Stimulated activated CD4-positive, alpha-beta T cell treated with anti-CD3 and anti-CD28 coated beads, Interleukin-12 subunit alpha, Interleukin-12 subunit beta, amount 100 ng/mL, for 4 hours (primary cell): ENCODE measurements at places on chromosomes 6 and 20.

DNA sequence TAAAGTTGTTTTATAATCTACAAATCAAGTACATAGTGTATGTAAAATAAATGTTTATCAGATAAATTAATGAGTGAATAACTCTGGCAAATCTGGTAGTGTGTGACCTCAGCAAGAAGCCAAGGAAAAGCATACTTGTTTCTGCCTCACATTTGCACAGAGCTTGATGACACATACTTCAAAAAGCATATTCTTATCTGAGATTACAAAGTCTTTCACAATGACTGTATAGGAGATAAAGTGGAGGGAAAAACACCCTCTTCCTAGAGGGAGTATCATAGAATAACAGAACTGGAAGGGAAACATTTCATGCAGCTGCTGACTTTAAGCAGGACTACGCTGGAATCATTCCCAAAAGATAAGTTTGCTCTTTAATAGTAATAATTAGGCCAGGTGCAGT, 28.1 kb upstream of the AKAP7 start:
- DNase-seq: no peak

DNA sequence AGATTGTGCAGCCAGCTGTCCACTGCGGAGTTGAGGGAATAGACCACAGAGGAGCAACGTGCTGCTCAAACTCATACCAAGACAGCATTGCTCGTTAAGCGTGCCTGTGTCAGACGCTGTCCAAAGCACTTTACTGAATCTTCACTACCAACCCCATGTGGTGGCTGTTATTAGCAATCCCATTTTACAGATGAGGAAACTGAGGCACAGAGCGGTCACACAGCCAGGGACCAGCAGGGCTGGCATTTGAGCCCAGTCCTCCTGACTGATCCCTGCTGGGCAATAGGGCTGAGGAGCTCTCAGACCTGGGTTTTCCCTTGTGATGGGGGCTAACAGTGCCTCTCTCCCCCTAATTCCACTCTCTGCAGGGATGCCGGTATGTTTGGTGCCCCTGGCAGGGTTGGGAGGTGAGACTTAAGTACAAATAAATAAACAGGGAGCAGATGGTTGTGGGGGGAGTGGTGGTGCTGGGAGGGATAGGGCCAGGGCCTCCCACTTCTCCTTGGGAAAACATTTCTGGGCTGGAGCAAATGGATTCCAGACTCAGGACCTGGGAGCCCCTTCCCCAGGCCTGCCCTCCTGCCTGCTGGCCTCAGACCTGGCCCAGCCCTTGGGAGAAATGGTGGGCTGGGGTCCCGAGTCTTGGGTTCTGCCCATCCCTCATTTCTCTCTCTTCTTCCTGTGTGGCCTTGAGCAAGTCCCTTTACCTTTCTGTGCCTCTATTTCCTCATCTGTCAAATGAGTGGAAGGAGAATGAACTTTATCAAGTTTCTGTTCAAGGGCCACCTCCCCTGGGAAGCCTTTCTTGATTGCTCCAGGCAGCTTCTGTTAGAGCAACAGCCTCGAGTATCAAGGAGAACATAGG, 17.7 kb downstream of the SRXN1 start:
- DNase-seq: no peak

DNA sequence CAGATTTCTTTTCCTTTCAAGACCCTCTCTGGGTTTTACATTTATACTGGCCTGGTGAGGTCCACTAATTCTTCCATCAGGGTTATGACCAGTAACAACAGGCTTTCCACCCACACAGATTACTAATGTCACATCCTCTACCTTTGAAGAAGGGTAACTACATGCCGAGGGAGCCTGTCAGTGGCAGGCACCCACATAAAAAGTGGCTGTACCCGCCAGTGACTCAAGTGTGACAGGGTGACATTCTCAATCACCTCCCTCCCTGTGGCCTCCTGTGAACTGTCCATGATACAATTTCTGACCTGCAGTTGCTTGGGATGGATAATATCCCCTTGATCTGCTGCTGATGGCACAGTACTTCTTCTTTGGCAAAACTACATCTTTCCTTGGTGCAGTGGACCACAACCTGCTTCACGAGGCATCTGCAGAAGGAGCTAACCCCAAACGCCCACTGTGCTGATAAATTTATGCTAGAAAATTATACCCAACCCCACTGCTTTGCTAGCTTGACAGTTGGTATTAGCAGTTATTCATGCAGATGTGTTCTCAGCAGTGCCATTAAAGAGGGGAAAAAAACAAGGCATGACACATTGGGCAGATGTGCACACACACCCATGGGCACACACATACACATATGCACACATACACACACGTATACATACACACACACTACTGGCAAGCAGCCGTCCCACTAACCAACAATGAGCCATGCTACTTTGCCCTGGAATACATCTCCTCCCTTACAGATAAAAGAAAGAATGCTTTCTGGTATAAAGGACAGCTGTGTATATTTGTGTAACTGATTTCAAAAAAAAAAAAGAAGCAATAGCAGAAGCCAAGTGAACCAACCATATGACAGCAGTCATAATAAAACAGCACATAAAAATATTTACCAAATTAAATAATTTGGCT, 20.8 kb downstream of the GFOD1 start:
- DNase-seq: no peak

- no peak for DNase-seq
These were observed 185 bp upstream of the TNFRSF6B start for GRCh38 chr20:63696306-63696627.

DNA sequence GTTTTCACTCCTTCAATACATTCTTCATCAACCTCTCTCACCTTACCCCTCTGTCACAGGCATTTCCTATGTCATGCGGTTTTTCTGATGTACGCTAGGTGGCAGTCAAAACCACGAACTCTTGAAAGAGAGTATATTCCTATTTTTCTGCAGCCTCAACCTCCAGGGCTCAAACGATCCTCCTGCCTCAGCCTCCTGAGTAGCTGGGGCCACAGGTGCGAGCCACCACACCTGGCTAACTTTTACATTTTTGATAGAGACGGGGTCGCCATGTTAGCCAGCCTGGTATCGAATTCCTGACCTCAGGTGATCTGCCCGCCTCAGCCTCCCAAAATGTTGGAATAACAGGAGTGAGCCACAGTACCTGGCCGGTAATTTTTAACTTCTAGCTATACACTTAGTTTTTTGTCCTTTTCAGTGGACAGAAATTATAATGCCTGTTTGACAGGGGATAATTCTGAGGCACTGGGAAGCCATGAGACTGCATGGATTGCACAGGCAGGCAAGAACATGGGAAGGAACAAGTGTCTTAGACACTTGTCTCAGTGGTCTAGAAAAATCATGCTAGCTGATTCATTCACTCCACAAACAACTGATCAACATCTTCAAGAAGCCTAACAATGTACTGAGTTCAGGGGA, 22.5 kb upstream of the HFE start:
- peak; percentile 4 for DNase-seq

DNA sequence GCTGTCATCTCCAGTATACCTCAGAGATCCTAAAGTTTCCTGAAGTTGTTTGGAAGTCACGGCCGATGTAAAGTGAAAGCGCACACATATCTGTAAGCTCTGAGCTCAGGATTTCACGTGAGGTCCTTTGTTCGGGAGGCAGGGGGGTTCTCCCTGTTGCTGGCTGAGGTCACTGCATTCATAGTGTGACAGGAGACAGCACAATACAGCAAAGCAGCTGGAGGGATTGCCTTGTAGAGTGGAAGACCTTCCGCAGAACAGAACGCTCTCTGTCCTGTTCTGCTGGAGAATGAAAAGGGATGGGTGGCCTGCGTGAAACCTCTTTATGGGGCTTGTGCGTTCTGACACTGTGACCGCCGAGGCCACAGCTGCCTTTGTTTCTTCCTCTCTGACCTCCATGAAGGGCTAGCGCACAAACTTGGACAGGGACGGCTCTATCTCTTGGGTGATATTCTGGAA, 13.4 kb upstream of the SERPINB1 start:
- DNase-seq: no peak

DNA sequence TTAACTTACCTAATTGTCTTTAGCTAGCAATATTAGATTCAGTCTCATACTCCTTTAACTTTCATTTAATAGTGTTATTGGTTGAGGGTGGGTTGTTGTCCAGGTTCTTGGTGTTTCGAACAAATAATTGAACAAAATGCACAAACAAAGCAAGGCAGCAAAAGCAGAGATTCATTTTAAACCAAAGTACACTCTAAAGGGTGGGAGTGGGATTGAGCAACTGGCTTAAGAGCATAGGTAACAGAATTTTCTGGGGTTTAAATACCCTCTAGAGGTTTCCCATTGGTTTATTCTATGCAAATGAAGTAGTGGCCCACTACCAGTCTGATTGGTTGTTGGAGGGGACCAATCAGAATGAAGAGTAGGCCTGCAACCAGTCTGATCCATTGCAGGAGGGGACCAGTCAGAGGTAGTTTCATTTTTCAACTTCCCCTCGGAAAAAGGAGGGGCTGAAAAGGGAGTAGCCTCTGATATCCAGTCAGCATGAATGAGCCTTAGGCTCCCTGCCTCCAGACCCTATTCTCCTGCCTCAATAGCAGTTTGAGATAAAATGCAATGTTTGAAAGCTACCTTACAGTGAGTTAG, 26.3 kb upstream of the RAB23 start:
- DNase-seq: no peak

- no peak for DNase-seq
These were observed 374.6 kb upstream of the SYNCRIP start for GRCh38 chr6:86017236-86017635.

DNA sequence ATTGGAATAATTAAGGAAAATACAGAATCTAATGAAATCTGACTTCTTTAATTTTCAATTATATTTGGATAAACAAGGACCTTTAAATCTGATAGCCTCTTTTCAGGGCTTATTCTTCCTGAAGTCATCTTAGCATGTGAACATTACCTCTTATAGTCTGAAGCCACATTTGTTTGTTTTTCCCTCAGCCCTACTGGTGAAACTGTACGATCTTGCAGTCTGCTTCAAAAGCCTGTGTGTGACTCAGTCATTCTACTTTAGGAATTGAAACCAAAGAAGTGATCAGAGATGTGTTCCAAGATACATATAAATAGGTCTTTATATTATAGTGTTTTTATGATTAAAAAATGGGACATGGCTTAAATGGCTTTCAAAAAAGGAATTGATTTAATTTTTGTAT, 67.5 kb downstream of the MACROD2 start:
- DNase-seq: no peak

- no peak for DNase-seq
These were observed 68.1 kb upstream of the SLC22A16 start for GRCh38 chr6:110544472-110544871.

- DNase-seq: no peak
These were observed 103.2 kb upstream of the PRDM1 start for GRCh38 chr6:105982761-105983540.

DNA sequence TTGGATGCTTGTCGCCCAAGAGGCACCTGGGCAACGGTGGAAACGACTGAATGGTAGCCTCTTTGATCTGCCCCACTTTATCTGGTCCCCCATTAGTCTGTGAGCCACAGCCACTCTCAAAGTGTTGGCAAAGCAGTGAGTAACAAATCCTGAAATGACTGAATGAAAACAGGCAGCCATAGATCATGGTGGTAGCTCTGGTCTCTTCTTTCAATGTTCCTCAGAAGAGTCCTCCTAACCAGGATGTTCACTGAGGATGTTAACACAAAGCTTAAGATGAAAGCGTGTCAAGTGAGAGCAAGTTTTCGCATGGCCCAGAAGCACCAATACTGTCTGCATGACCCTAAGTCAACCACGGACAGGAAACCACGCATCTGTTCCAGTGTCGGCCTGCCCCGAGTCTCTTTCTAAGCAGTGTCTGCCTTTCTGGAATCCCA, 107.3 kb downstream of the IRF4 start:
- DNase-seq: no peak

GRCh38 chr6:101224751-101225150, 168.8 kb upstream of the GRIK2 start:
- DNase-seq: no peak

DNA sequence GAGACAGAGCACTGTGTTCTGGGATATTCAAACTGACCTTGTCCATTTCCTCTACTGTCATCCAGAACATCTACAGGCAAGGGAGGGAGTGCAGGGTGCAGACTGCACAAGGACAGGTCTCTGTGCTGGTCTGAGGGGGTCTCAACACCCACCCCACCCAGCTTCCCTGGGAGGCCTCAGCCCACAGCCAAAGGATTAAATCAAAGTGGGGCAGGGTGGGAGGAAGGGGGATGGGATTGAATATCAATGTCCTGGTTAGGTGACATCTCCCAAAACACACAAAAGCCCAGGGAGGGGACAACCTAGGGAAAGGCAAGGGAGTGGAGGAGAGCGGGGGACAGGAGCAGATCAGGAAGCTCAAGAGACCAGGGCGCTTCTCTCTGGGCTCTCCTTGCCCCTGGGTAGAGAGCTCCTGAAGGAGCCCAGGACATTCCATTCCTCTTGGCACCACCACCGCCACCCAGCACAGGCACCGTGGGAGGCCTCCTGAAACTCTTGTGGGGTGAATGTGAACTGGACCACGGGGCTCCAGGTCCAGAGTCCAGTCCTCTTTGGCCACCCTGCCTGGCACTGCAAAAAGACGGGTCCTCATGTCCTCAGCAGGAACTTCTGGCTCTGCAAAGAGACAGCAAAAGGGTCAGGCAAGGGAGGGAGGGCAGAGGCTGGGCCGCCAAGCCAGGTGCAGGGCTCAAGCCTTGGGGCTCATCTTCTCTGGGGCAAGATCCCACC, 73.9 kb downstream of the JPH2 start:
- no peak for DNase-seq

DNA sequence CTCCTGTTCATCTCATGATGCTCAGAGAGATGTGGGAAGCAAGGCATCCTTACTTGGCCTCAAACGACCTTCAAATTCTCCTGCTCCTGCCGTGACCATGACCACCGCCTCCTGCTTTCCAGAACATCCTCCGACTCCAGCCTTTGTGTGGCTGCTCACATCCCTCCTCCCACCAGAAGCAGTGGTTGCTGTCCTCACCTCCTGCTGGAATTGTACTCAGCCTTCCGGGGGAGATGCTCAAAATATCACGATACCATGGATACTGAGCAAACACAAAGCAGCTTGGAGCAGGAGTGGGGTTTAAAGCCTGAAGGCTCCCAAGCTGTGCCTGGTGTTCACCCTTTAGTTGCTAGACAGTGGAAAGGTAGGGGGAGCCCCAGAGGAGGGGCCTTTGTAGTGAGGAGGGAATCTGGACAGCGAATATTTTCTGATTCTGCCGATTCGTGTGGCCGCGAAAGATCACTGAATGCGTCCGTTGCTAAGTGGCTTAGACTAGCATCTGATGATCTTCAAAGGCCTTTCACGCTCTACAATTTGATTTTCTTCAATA, 9.3 kb upstream of the DUSP22 start:
- DNase-seq: no peak

- DNase-seq: no peak
These were observed 57.0 kb upstream of the PREP start for GRCh38 chr6:105459864-105460263.

DNA sequence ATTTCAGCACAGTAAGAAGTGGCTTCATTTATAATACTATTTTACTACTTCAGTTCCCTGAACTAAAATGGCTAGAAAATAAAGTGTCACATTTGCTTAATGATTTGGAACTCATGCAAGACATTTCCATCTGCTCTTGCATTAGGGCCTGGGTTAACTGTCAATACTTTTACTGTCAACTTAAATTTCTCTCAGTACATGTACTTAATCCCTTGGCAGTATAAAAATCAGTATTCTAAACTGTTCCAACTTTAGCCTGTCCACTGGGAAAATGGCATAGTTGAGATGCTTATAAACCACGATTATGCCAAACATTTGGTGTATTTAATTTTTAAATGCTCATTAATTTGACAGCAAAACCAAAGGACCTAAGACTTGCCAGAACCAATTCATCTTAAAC, 154.5 kb downstream of the ASCC3 start:
- no peak for DNase-seq

GRCh38 chr6:150735341-150735851, 130.1 kb upstream of the MTHFD1L start:
- no peak for DNase-seq
